ENCODE measurements at places on chromosomes 2 and 18. TPM values are rescaled to one million over a fixed set of nuclear protein-coding genes. Genes with fewer than 3 reads are reported as not detected.
A peak's percentile ranks its signal among the peaks of the same experiment; 100 is the strongest.

CHST9 gene
- 56.9 TPM for total RNA-seq

DNA sequence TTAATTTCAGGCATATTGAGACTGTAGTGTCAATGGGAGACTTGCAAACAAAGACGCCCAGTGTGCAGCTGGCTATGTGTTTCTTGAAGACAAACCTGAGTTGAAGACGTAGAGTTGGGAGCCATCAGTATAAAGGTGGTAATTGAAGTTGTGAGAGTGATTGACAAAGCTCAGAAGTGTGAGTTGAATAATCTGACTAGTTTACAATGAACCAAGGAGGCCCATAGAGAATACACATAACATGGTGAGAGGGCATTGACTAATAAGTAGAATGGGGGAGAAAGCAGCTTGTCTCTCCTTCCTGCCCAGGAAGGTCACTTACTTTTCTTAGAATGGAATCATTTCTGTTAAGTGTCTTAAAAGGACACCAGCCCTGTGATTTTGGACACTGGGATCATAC is 14.1 kb downstream of the SP110 start:
- DNase-seq: no peak
- H3K4me1 ChIP-seq: peaks cover 17% of the 10 kb centered on the region
- H3K27me3 ChIP-seq: no peaks in the 10 kb centered on the region
- no peak overlapping the region for H3K27ac ChIP-seq
- peaks cover 4% of the 10 kb centered on the region for H3K36me3 ChIP-seq

GRCh38 chr2:70944111-70944690 is 8.5 kb downstream of the ATP6V1B1 start:
- no peak overlapping the region for H3K4me3 ChIP-seq
- no peak for DNase-seq
- H3K4me1 ChIP-seq: peaks cover 17% of the 10 kb centered on the region
- H3K27ac ChIP-seq: no peak overlapping the region

CD302 gene
- total RNA-seq: 3.4 TPM

NR4A2 gene
- total RNA-seq: 4.9 TPM

DNA sequence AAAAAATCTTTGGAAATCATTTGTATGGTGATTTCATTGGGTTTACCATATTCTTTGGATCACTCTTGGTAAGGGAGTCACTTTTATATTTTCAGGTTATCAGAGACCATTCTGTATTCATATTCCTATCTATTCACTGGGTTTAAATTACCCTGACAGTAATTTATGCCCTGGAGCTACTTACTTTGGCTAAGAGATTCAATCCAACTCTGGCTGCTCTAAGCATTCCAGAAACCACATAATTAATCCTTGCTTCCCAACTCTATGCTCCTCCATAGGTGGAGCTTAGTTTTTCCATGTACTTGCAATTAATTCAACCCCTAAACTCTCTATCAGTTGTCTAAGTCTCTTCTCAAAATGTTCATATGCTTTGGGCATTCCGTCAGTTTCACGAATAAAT is 336.3 kb downstream of the AGPS start:
- H3K27me3 ChIP-seq: peaks cover 15% of the 10 kb centered on the region
- H3K4me1 ChIP-seq: no peaks in the 10 kb centered on the region
- no peak for DNase-seq

PROC gene
- 0.59 TPM for total RNA-seq

GRCh38 chr2:30963184-30963583 is 155.9 kb upstream of the CAPN13 start:
- H3K4me3 ChIP-seq: no peak overlapping the region
- H3K27ac ChIP-seq: no peak overlapping the region
- H3K36me3 ChIP-seq: no peaks in the 10 kb centered on the region
- no peaks in the 10 kb centered on the region for H3K4me1 ChIP-seq

DNA sequence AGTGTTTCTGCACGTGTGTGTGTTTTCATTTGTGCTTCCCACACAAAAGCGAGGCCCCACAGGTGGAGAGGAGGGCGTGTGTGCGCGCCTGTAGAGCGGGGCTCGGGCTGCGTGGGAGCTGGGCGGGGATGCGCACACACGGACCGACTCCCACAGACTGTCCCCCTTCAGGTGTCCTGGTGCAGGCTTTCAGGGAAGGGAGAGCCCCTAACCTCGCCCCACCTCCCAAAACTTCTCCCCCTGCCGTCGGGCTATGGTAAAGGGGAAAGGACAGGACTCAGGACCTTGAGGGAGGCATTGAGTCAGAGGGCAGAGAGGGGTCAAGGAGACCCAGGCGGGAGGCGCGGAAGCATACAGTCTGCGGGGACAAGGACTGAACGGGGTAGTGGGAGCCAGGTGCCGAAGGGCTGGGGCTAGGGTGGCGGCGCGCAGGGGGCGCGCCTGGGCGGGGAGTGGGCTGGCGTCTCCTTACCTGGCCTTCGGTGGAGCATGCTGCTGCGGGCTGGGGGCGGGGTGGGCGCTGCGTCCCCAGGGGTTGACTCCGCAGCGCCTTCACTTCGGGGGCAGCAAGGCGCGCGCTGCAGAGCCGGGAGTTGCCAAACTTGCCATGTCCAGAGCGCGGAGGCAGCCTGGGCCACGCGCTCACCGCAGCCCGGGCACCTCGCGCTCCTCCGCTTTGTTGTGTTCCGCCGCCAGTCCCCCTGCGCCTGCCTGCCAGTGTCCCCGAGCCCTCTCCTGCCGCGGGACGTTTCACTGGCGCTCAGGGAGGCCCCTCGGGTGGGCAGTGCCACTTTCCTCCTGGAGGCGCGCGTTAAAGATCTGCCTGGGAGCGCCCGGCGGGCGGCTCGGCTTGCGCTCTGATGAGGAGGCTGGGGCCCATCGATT is 302.0 kb downstream of the NCKAP5 start:
- peak; percentile 15 for DNase-seq
- peaks cover 24% of the 10 kb centered on the region for H3K4me1 ChIP-seq
- H3K36me3 ChIP-seq: peaks cover 20% of the 10 kb centered on the region
- H3K27ac ChIP-seq: peak overlapping the region; percentile 60
- H3K4me3 ChIP-seq: peak overlapping the region; percentile 83

SLC16A14 gene
- 3.7 TPM for total RNA-seq

GRCh38 chr2:61759718-61760117 is 94.1 kb downstream of the FAM161A start:
- H3K36me3 ChIP-seq: peaks cover 36% of the 10 kb centered on the region
- H3K27ac ChIP-seq: peak overlapping the region; percentile 86
- no peaks in the 10 kb centered on the region for H3K27me3 ChIP-seq
- DNase-seq: no peak
- H3K4me3 ChIP-seq: peak overlapping the region; percentile 7
- H3K4me1 ChIP-seq: peaks cover 12% of the 10 kb centered on the region

SIX3 gene
- total RNA-seq: not detected

- no peak overlapping the region for H3K4me3 ChIP-seq
- DNase-seq: no peak
- H3K4me1 ChIP-seq: no peaks in the 10 kb centered on the region
Measured at GRCh38 chr2:32702303-32703064, 74.6 kb downstream of the TTC27 start.

DNA sequence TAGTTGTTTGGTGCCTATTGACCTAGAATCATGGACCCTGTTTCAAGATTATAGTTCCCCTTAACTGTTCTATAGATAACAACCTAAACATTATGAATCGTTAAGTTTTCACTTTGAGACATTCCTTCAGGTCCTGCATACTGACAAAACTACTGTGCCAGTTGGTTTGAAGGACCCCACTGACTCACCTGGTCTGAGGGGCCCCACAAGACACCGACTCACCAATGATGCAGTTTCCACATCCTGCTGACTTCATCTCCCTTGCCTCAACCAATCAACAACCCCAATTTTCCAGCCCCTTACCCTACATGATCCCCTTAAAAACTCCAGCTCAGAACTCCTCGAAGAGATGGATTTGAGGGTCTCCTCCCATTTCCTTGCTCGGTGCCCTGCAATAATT is 89.6 kb upstream of the CCDC141 start:
- H3K27me3 ChIP-seq: no peaks in the 10 kb centered on the region
- DNase-seq: no peak
- H3K4me1 ChIP-seq: no peaks in the 10 kb centered on the region
- H3K27ac ChIP-seq: no peak overlapping the region

LINC00305 gene
- not detected for total RNA-seq

IL1F10 gene
- not detected for total RNA-seq

ONECUT2 gene
- 209 TPM for total RNA-seq

DNA sequence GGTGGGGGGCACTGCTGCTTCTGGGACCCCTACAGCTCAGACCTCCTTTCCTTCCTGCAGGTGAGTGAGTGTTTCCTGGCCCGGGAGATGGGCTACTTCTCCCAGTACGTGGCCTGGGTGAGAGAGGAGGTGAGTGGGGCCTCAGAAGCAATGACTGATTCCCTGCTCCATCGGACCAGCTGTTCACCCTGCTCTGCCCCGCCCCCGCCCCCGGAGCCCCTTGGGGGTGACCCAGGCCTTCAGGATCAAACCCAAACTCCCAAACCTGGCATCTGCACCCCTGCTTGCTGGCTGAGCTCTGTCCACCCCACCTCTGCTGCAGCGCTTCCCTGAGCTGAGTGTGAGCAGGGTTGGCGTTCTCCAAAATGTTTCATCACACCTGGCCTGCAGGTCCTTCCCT is 9.8 kb upstream of the KCNIP3 start:
- no peaks in the 10 kb centered on the region for H3K27me3 ChIP-seq
- H3K27ac ChIP-seq: no peak overlapping the region
- DNase-seq: no peak
- H3K36me3 ChIP-seq: no peaks in the 10 kb centered on the region
- no peaks in the 10 kb centered on the region for H3K4me1 ChIP-seq

DNA sequence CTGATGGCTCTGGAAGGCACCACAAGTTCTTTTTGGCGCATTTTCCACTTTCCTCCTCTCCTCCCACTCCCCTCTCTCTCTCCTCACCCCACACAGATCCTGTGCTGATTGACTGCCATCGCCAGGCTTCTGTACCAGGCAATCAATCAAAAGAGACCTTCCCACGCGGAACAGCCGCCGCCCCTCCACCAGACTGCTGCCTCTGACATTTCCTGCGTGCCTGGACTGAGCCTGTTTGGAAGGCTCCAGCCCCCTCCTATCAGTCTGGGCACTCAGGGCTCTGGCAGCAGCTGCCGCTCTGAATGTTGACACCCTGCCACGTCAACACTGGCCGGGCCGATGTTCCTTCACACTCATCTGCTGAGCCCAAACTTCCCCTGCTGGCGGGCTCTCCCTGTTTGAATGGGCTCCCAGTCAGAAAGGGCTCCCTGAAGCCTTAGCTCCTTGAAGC is 467.7 kb downstream of the EPHA4 start:
- no peak overlapping the region for H3K4me3 ChIP-seq
- no peak for DNase-seq
- H3K4me1 ChIP-seq: no peaks in the 10 kb centered on the region
- peaks cover 4% of the 10 kb centered on the region for H3K36me3 ChIP-seq
- H3K27ac ChIP-seq: no peak overlapping the region

DNA sequence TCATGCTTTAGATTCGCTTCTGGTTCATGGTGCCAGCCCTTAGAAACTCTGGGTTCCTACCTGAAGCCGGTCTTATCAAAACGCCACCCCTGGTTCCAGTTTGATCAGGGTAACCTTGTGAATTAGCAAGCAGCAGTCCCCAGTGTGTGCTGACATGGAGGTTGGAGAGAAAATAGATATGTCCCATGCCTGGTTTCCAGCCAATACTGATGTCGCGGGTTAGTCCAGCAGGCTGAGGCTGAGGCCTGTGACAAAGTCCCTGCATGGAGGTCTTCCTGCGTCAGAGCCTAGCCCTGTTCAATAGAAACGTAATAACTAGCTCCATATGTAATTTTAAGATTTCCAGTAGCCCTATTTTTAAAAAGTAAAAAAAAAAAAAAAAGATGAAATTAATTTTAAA is 28.2 kb downstream of the LPIN1 start:
- H3K27me3 ChIP-seq: no peaks in the 10 kb centered on the region
- DNase-seq: no peak
- peaks cover 30% of the 10 kb centered on the region for H3K36me3 ChIP-seq
- no peak overlapping the region for H3K27ac ChIP-seq
- no peak overlapping the region for H3K4me3 ChIP-seq

DNA sequence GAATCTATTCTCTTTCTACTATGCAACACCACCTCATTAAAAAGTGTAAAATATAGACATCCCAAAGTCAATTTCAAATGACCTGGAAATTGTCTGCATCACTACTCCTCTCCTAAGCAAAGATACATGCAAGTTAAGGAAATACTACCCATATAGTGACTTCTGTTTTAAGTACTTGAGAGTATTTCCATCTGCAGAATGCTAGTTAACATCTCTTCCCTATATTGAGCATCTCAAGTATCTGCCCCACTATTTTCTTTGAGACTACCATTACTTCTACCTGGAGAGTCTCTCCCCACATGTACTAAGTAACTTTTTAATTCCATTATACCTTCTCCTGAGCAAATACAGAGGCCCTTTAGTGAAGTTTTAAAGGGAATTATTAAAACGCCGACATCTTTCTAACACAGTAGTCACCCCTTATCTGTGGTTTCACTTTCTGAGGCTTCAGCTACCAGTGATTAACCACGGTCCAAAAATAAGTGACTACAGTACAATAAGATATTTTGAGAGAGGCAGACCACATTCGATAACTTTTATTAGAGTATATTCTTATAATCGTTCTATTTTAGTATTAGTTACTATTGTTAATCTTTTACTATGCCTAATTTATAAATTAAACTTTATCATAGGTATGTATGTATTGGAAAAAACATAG is 21.8 kb downstream of the CWC22 start:
- no peak for DNase-seq
- H3K27me3 ChIP-seq: no peaks in the 10 kb centered on the region
- H3K36me3 ChIP-seq: peaks cover 17% of the 10 kb centered on the region
- no peak overlapping the region for H3K4me3 ChIP-seq
- H3K4me1 ChIP-seq: peaks cover 4% of the 10 kb centered on the region

- H3K4me1 ChIP-seq: no peaks in the 10 kb centered on the region
- no peak for DNase-seq
- no peak overlapping the region for H3K27ac ChIP-seq
- no peak overlapping the region for H3K4me3 ChIP-seq
Measured at GRCh38 chr2:190110131-190110530, 47.6 kb upstream of the MSTN start.

DNA sequence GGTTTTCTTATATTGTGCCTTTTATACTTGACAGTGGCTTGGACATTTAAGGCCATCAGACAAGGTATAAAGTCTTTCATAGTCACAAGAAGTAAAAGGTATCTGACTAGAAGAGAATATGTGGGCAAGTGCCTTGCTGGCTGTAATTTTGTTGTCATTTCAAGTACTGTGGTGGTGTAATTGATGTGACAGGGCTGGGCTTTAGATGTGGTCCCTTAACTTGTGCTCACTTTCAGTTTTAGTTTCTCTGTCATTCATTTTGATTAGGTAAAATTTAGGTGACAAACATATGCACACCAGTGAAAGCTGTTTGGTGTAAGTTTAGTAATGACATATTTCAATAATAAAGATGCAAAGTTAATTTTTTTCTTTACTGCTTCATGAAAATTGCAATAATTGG is 31.2 kb upstream of the TBR1 start:
- no peak overlapping the region for H3K27ac ChIP-seq
- no peak overlapping the region for H3K4me3 ChIP-seq
- no peaks in the 10 kb centered on the region for H3K4me1 ChIP-seq
- no peak for DNase-seq
- no peaks in the 10 kb centered on the region for H3K36me3 ChIP-seq

PSMD1 gene
- 113 TPM for total RNA-seq

GRCh38 chr2:219632760-219633105 is 5.3 kb downstream of the SLC4A3 start:
- peaks cover 6% of the 10 kb centered on the region for H3K36me3 ChIP-seq
- DNase-seq: no peak
- no peak overlapping the region for H3K27ac ChIP-seq
- no peaks in the 10 kb centered on the region for H3K27me3 ChIP-seq

B3GNT7 gene
- 14.4 TPM for total RNA-seq

- no peak overlapping the region for H3K27ac ChIP-seq
- no peaks in the 10 kb centered on the region for H3K36me3 ChIP-seq
- no peak for DNase-seq
- H3K27me3 ChIP-seq: no peaks in the 10 kb centered on the region
- H3K4me3 ChIP-seq: no peak overlapping the region
Measured at GRCh38 chr18:49766646-49767045, 46.7 kb downstream of the ACAA2 start.

GRCh38 chr2:164692114-164692513 is 70.8 kb upstream of the GRB14 start:
- H3K4me3 ChIP-seq: no peak overlapping the region
- H3K27ac ChIP-seq: no peak overlapping the region
